ENCODE measurements at places on chromosomes 16 and 17.

DNA sequence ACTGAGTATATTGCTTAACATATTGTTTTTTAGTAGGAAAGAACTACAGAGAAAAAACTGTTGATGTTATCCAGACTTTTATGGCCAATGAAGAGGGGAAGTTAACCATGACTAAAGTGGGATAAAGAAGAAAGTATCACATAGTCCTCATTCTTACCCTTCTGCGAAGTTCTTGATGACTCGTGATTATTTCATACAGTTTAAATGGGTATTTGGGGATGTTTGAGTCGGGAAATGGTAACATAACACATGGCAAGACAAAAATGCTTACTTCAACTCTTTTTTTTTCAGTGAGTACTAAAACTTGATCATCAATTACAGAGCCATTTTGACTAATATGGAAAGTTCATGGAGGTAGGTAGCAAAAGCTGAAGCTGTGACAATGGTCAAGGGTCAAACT lies 4.9 kb downstream of the POLG2 start:
- DNase-seq: no peak

GRCh38 chr16:75341564-75342307 lies 90.3 kb upstream of the BCAR1 start:
- no peak for DNase-seq

DNA sequence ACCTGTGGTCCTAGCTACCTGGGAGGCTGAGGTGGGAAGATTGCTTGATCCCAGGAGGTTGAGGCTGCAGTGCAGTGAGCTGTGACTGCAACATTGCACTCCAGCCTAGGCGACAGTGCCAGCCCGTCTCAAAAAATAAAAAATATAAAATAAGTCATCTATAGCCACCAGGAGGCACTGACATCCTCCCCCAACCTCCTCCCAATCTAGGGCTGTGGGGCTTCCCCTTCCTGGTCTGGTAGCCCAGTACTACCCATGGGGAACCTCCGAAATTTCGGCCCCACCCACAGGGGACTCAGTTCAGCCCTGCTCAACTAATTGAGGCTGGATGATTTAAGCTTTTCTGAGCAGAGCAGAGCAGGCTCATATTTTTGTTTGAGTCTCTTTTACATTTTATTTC lies 3.2 kb downstream of the ZSCAN10 start:
- no peak for DNase-seq

GRCh38 chr16:19997734-19998133 lies 76.0 kb downstream of the GPR139 start:
- peak; percentile 47 for DNase-seq

DNA sequence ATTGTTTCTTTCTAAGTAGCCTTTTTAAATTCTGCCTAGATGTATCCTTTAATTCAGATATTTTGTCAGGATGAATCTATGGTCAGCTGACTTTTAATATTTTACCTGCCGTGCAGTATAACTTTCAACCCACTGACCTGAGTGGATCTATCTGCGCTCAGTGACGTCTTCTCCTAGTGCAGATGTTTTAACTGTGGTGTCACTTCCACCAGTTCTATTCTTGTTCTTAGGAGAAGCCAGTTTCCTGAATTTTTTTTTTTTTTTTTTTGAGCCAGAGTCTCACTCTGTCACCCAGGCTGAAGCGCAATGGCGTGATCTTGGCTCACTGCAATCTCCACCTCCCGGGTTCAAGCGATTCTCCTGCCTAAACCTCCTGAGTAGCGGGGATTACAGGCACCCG lies 5.0 kb upstream of the TM4SF5 start:
- DNase-seq: no peak

- no peak for DNase-seq
Observed at GRCh38 chr16:71956486-71956885, 43.7 kb downstream of the PKD1L3 start.

DNA sequence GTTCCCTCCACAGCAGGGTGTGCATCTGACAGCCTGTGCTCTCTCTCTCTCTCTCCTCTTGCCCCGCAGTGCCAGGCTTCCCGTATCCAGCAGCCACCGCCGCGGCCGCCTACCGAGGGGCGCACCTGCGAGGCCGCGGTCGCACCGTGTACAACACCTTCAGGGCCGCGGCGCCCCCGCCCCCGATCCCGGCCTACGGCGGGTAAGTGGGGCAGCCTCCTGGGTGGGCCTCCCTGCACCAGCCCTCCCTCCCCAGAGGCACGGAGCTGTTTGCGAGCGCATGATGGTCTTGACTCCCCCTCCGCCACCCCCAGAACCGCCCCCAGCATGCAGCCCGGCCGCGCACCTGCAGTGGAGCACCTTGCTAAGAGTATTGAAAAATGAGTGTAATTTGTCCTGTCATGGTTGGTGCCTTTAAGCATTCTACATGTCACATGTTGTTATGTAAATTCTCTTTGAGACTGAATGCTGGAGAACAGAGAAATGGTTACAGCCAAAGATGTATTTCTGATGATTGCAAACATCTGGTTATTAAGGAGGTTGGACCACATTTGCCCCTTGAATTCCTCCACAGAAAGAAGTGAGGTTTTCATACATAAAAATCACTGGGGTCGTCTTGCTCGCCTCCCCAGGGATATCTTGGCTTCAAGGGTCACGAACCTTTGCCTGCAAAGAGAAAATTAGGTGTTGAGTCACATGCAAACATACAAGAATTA lies 321.3 kb downstream of the RBFOX1 start:
- no peak for DNase-seq

DNA sequence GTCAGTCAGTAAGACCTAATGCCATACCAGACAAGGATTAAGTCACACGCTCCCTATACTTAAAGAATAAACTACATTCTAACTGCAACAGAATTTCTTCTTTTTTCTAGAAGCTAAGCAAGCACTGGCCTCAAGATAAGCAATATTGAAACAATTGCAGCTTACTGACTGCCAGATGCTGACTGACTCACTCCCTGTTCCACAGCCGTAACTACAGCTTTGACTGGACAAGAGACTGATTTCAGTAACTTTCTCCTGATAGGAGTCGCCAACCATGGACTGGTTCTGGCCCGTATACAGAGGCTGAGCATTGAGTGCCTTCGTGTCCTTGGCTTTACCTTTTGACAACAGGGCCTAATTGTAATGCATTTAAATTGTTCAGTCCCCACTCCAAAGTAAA lies 67.9 kb downstream of the TRIM37 start:
- DNase-seq: no peak

DNA sequence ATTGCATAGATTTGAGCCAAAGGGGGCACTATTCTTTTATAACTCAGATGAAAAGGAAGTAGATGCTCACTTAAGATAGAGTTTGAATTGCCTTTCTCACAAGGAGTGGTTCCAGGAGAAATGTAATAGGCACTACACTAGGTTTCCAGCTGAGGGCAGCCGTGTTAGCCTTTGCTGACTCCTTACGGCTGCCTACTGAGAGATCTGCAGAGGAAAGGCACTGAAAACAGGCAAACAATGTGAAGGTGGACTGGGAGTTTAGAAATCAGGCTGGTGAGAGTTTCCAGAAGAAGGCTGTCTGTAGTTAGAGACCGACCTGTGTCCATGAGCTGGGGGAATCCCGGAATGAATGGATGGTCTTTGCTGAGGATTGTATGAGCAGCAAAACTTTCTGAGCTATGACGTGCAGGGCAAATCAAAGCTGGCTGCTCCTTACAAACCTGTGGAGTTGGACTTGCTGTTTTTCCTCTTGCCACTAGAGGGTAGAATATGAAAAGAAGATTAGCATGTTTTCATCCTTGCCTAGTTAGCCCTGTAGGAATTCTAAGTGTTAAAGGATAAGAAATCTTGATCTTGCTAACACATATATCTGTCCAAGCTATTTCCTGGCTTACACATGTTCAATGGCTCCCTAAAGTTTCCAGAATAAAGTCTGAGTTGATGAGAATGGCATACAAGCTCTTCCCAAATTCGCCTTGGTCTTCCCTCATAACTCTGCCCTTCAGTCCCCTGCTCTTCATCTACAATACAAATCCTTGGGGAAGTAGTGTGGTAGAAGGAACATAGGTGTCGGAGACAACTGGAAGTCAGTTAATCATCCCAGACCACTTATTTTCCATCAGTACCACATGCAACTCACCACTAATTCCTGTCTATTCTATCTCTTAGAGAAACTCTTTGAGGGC lies 20.1 kb upstream of the TAOK1 start:
- peak; percentile 51 for DNase-seq

DNA sequence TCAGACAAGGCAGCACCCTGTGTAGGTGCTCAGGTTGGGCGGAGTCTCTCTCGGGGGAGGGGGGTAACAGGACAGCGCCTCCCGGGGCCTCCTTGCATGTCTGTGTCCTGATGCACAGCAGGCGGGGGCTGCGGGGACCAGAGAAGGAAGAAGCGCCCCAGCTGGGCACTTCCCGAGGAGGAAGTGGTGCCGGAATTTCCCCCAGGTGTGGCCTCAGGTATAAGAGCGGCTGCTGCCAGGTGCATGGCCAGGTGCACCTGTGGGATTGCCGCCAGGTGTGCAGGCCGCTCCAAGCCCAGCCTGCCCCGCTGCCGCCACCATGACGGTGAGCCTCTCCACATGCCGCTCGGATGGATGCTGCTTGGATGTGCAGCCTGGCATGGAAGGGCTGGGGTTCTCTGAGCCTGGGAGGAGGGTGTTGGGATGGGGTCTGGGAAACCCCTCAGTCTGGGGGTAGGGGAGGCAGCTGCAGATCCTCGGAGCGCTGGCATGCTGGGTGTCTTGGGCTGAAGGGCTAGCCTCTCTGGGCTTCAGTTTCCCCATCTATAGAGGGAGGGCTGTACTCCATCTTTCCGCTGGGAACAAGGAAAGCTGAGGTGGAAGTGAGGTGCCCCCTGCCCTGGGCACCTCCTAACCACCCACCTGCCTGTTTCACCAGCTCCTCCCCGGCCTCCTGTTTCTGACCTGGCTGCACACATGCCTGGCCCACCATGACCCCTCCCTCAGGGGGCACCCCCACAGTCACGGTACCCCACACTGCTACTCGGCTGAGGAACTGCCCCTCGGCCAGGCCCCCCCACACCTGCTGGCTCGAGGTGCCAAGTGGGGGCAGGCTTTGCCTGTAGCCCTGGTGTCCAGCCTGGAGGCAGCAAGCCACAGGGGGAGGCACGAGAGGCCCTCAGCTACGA lies at the start of gene IL17C:
Gene IL17C, plus strand, starts transcription at position 250 of the 908 bp plus-strand sequence. Its CDS starts 70 bp downstream, at position 320.
- no peak for DNase-seq

GRCh38 chr17:43737722-43738121 lies 20.9 kb downstream of the SOST start:
- DNase-seq: no peak

- DNase-seq: no peak
Observed at GRCh38 chr16:49275050-49275730, 6.4 kb downstream of the CBLN1 start.

- DNase-seq: no peak
Observed at GRCh38 chr16:53740476-53740875, 36.5 kb downstream of the FTO start.

DNA sequence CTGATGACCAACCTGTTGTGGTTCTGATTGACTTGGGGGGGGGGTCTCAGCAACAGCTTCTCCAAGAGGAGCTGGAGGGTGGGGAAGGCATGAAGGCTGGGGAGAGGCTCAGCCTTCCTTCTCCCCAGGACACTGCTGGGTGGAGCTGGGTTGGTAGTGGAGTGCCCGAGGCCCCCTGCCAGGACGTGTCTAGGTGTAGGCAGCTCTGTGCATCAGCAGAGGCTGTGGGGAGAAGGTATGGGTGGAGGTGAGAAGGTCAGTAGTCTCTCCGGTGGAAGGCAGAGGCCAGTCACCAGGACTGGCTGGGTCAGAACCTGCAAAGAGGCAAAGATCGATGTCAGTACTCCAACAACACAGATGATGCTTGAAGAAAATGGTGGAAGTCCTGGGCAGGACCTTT lies 3.9 kb downstream of the CHAD start:
- no peak for DNase-seq

DNA sequence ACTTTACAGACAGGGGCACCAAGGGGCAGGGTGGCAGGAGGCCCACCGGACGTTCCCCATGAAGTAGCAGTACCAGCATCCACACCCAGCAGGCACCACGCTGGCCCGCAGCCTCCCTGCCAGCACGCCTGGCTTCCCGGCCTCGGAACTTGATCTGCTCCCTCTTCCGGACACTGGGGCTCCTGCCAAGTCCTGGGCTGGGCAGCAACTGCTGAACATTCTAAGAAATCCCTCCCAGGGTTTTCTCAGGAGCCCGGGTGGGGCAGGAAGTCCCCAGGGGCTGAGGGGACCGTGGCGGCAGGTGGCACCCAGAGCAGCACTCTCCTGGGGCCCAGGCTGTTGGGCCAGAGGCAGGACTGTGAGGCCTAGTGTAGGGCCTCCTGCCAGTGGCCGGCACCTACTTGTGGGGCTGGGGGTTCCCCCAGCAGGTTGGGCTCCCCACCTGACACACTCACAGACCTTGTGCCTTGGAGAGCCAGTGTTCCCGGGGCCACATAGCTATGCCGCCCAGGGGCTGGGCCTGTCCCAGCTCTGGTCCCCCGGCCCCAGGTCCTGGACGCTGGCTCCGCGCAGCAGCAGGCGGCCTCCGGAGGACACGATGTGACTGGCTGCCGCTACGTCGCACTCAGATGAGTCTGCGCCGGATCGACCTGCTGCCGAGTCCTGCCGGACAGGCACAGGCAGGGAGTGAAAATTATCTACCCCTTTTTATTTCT lies 86.2 kb upstream of the CBX4 start:
- DNase-seq: peak; percentile 81

DNA sequence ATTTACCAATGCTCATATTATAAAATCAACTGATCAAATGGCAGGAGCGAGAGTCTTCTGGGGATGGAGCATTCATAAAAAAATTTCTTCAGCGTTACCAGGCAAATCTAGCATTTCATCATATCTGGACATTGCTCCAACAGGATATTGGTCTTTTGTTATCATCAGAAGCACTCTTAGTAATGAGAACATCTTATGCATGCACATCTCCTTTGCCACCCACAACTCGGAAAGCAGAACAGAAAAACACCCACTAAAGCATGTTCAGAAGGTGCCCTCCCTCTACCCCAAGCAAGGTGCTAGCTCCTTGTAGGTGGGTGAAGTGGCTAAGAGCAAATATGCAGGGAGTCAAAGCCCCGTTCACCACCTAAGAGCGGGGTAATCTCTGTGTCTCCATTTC lies 18.9 kb downstream of the ARHGAP17 start:
- no peak for DNase-seq

DNA sequence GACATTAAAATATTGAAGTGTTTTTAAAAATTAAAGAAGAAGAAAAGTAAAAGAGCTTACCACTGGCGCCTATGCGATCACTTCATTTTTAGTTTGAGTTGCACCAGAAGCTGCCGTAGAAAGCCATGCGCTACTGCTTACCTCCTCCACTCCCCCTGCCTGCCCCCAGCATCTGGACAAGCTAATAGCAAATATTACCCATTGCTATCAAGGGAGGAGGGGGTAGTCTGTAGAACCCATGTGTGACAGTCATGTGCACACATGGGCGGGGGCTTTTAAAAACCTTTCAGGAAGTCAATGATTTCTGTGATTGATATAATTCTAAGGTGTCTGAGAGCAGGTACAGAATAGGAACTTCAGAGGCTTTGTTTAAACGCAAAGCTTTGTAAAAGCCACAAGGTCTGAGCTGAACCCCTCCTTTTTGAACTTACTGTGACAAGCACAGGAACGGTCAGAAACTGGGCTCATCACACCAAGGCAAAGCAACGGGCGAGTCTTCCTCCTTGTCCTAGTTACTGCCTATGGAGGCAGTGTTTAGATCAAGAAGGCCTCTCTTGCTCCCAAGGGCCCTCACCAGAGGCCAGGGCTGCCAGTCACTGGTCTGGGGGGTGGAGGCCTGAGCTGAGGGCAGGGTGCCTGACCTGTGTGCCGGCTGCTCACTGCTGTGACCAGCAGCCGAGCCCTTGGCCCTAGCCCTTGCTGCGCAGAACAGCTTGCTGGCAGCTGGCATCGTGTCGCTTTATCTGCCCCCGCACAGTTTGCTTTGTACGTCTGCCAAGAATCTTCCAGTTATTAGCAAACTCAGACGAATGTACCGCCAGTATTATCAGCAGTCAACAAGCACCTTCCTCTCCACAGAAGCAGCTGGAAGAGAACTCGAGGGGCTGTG lies 15.0 kb downstream of the GINS2 start:
- peak; percentile 95 for DNase-seq

All from left lobe of liver (tissue), 2 donors.